ENCODE measurements at places on chromosomes 7 and 10.
A peak's percentile ranks its signal among the peaks of the same experiment; 100 is the strongest.

GRCh38 chr7:103063895-103064294, 10.7 kb downstream of the FBXL13 start:
- DNase-seq: no peak

DNA sequence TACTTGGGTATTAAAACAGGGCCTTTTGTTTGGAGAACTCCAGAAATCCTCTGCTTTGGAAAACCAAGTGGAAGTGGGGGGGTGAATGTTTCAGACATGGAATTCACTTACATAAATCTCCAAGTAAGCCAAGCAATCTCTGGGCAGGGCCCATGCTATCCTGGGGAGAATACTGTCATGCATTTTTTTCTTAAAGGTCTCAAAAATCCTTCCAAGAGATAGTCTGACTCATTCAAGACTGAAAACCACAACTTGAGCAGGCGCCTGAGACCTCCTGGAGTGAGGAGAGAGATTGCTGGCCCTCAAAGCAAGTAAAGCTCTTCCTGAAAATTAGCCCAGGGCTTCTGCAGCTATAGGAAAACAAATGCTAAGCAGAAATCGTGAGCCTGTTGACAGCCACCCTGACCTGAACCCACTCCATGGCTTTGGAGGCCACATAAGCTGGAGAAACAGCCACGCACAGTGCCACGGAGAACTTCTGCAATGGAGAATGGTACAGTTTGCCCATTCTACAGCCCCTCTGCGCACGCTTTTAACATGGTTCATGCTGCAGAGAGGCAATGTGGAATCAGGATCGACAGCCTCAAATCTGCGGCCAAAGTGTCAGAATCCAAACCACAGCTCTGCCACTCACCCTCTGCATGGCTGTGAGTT, 203.1 kb upstream of the AUTS2 start:
- no peak for DNase-seq

DNA sequence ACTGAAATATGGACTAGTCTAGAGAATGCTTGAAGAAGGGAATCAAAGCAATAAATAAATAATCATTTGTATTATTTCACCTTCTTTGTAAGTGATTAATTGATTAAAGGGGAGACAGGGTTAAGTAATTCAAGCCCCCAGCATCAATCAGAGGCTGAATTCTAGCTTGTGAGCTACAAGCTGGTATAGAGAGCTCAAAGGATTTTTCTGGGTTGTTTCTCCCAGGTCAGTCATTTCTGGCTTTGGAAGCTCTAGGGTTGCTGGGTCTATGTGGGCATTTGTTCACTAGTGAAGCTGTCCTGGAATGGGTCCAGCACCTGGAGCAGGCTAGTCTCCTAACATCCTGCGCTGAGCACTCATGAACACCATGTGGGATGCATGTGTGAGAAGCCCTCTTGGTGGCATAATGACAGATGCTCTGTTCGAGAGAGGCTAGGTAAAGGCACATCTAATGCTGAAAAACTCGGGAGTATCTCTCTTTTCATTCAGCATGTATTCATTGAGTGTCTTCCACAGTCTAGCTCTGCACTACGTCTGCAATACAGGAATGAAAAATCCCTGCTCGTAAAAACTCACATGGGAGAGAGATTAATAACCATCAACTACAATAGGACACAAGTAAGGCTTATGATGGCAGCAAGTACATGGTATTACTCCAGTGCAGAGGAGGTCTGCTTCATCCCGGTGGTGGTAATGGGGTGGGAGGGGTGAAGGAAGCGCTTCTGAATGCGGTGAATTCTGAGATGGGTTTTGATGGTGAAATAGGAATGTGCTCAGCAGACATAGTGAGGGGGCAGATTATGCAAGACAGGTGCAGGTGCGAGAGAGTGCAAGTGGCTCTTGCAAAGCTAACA, 68.0 kb upstream of the NRP1 start:
- no peak for DNase-seq

DNA sequence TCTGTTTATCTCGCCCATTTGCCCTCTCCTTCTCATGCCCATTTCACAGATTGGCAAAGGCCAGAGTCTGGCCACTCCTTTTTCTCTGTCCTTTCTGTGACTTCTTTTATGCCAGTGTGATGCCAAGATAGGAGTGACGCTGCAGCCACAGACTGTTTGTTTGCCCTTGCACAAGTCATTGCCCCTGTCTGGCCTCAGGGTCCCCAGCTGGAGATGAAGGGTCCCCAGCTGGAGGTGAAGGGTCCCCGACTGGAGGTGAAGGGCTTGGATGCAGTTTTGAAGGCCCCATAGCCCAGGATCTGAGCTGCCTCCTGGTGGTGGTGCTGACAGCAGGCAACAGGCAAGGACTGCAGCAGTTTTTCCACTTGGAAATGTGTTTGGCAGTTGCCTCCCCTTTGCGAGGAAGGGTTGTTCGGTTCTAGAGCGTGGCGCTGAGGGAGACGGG, 50.8 kb upstream of the SLC29A3 start:
- no peak for DNase-seq

GRCh38 chr7:139743267-139743966, 34.4 kb downstream of the HIPK2 start:
- DNase-seq: peak; percentile 22

GRCh38 chr10:130141460-130141859, 5.3 kb downstream of the GLRX3 start:
- no peak for DNase-seq

GRCh38 chr7:43577485-43577951, 5.4 kb upstream of the STK17A start:
- no peak for DNase-seq

GRCh38 chr10:2870654-2871053, 196.7 kb upstream of the PFKP start:
- no peak for DNase-seq

DNA sequence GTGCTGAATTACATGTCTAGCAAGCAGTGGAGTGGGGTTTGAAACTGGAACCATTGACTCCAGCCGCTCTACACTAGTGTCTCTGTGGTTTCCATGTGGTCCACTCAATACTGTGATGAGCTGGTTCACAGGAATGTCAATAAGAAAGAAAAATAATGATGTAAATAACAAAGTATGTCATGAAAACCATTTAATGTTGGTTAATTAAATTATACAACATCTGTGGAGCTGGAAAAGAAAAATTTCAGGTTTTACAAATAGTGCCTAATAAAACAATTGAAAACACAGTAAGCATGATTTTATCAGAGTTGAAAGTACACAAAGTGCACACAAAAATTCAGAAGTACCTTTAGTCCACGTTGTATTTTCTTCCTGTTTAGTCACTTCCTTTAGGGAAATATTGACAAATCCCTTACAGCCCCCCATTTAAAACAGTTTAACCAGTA, 28.7 kb upstream of the NAMPT start:
- DNase-seq: no peak

GRCh38 chr10:117621795-117622420, 79.4 kb downstream of the EMX2 start:
- DNase-seq: no peak

GRCh38 chr7:2862831-2863361, 18.8 kb upstream of the GNA12 start:
- DNase-seq: peak; percentile 73

DNA sequence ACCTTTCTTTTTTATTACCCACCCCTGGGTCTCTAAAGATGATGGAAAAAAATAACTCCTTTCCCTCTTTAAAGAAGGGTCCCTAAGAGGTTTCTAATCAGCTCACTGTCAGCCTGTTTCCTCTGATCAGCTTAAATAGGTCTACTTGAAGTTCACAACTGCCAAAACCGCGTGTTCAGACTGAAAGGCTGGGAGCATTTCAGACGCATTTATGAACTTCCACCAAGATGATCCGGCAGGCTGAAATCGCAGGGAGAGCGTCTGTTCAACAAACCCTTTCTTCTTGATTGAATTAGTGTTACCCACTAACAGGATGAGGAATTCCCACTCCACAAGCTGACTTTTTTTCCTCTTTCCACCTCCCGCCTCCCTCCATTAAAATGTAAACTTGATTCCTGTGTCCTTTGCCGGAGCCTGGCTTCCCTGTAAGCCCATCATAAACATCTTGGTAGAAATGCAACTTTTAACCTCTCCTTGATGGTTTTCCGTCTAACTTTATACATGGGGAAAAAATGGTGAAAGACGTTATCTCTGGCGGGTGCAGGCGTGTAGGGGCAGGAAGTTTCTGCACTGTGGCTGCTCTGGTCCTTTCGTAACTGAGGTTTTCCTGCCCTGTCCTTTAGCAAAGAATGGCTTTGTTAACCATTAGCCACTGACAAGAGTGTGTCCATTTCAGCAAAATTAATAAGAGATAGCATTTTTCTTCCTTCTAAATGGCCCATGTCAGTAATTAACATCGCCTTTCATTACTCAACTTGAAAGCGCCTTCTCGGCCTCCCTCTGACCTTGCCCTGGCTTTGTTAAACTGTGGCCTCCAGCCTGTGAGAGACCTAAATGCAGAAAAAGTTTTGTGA, 130.7 kb downstream of the BAMBI start:
- DNase-seq: no peak

DNA sequence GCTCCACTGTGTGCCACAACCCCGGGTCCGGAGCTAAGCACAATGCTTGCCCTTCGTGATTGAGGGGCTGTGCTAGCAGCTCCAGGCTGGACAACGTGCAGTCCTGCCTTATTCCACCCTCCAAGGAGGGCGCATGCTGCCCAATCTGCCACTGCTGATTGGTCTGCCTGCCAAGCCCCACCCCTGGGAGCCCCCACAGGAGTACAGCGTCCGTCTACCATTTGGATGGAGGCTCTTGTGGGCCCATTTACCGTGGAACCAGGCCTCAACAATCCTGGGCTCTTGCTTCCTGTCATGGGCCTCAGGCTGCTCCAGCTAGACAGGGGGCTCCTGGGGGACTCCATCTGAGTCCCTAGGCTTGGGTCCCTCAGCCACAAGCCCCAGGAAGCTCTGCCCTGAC, 173.3 kb downstream of the SLIT1 start:
- no peak for DNase-seq

DNA sequence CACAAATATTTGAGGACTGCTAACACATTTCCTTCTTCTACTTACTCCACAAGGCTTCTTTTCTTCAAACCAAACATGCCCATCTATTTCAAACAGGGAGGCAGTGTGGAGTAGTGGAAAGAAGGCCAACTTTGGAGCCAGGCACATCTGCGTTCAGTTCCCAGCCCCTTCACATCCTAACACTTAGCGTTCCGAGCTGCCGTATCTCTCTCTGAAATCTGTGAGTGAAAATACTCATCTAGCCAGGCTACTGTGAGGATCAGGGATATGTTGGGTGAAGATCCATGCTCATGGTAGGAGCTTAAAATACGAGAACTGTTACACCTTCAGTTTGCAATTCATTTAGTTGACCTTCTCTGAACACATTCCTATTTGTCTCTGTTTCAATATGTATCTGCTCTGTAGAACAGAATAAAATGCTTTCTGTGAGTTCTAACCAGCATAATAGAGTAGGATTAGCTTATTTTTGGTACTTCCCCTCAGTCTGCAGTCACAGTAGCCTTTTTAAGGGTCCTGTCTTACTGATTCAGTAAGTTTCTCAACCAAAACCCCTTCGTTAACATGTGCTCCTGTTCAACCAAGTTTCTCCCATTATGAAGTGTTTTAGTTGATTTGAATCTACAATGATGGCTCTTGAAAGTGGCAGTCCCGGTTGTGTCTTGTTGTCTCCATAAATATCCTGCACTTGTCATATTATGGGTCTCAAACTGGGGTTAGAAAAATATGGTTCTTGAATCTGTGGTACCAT, 3.3 kb upstream of the MEST start:
- DNase-seq: no peak

DNA sequence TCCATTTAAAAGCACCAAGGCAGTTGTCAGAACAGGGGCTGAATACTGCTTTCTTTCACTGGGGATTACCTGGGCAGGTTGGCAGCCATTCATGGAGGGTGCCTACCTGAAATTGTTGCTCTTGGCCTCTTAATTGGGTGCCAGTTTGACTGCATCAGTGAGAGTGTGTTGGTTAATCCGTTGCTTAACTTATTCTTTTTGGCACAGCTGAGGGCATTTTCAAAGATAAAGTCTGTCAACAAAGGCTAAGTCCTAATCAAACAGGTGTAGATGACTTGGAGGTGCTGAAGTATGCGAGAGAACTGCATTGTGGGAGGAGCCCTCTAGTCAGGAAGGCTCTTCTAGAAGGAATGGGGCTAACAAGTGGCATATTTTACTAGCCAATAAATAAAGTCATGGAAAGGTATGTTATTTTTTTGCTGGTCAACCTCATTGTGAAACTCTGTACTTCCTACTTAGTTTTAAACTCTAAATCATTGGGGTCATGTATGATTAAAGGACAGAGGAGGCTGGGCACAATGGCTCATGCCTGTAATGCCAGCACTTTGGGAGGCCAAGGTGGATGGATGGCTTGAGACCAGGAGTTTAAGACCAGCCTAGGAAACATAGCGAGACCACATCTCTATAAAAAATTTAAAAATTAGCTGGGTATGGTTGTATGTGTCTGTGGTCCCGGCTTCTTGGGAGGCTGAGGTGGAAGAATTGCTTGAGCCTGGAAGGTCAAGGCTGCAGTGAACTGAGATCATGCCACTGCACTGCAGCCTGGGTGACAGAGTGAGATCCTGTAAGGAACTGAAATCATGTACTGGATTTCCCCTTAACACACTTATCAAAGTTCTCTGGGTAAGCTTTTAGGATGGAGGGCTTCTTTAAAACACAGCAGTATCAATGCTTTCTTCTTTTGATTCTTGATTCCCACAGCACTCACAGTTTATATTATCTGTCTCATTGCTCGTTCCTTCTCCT, 134.1 kb downstream of the LRMDA start:
- DNase-seq: no peak

DNA sequence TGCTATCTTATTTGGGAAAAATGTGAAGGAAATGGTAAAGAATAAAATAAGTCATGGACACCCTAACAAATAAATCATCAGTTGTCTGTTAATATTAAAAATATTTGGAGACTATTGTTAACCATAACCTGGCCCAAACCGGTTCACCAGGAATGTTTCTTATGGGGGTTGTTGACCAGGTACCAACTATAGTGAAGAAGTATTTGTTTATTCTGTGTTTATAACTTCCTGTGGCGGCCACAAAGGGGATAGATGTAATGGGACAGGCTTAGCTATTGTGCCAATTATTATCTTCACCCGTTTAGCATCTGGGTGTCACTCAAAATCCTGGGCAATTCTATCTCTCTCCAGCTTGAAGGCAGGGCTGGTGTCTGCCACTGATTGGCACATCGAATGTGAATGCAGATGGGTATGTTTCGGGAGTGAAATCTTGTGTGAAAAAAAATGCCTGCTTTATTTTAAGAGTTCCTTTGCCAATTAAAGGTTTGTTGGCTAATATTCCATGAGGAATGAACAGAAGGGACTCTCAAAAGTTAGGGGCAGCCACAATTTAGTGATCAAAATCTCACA, 500.9 kb downstream of the ARL4A start:
- DNase-seq: no peak

DNA sequence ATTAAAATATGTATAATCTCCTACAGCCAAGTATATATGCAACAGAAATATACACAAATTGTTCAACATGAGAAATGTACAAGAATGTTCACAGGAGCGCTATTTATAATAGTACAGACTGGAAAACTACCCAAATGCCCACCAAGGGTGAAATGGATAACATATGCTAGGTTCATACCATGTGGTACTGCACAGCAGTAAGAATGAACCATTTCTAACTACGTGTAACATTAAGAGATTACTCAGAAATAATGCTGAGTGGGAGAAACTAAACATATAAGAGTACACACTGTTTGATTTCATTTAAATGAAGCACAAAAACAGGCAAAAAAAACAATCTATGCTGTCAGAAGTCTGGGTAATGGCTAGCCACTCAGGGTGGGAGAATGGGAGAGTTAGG, 45.8 kb downstream of the RNLS start:
- no peak for DNase-seq
